ENCODE measurements at places on chromosomes 12 and 14. TPM values are rescaled to one million over a fixed set of nuclear protein-coding genes. Genes with fewer than 3 reads are reported as not detected.

The HHIPL1 gene
- total RNA-seq = 1.7 TPM

The KSR2 gene
- total RNA-seq = 1.8 TPM

The LRRC43 gene
- 10.7 TPM for total RNA-seq

The PTPRB gene
- 71.2 TPM for total RNA-seq

The KRT86 gene
- 1.1 TPM for total RNA-seq

The OR4N5 gene
- not detected for total RNA-seq

The C1R gene
- total RNA-seq = 268 TPM

The SIX4 gene
- 7.1 TPM for total RNA-seq

The HSPB8 gene
- total RNA-seq = 49.1 TPM

The AHNAK2 gene
- 26.6 TPM for total RNA-seq

The TSHR gene
- total RNA-seq = 0.31 TPM

The CATSPERB gene
- 7.4 TPM for total RNA-seq

The AQP6 gene
- total RNA-seq = 0.40 TPM

GRCh38 chr12:118830296-118830695 is 151.0 kb upstream of the SRRM4 start:
- no peaks in the 10 kb centered on the region for H3K4me1 ChIP-seq
- H3K27ac ChIP-seq = no peak overlapping the region

- peak; percentile 49 for DNase-seq
- H3K4me3 ChIP-seq = no peak overlapping the region
- H3K27me3 ChIP-seq = no peaks in the 10 kb centered on the region
- no peak overlapping the region for H3K27ac ChIP-seq
Measured at GRCh38 chr12:88519802-88520435, 60.4 kb downstream of the KITLG start.

GRCh38 chr12:7122811-7123769 is 5.6 kb downstream of the RBP5 start:
- H3K27ac ChIP-seq = peak overlapping the region; percentile 11
- DNase-seq = no peak
- no peaks in the 10 kb centered on the region for H3K36me3 ChIP-seq
- no peak overlapping the region for H3K4me3 ChIP-seq

- no peak overlapping the region for H3K4me3 ChIP-seq
- peaks cover 5% of the 10 kb centered on the region for H3K4me1 ChIP-seq
- H3K36me3 ChIP-seq = peaks cover 2% of the 10 kb centered on the region
- DNase-seq = no peak
- H3K27ac ChIP-seq = no peak overlapping the region
Measured at GRCh38 chr12:111991946-111992345, 21.0 kb downstream of the TMEM116 start.

DNA sequence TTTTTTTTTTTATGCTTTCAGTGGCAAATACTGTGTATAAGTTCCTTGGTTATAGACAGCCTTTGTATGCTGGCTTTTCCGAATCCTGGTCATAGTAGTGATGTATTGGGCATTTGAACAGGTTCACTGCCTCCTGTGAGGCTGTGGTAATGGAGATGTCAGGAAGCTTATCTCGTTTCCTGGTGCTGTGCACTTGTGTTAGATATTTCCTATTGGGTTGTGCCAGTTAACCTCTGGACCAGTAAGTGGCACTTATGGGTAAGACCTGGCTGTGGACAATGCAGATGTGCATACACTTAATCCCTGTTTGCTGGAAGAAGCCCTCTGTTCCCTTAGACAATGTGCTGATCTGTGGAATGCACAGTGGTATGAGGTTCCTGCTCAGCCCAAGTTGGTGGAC is 135.4 kb upstream of the KITLG start:
- no peak for DNase-seq
- no peak overlapping the region for H3K27ac ChIP-seq
- H3K27me3 ChIP-seq = no peaks in the 10 kb centered on the region
- H3K36me3 ChIP-seq = no peaks in the 10 kb centered on the region

GRCh38 chr14:101865288-101865687 is 99.1 kb upstream of the DYNC1H1 start:
- no peaks in the 10 kb centered on the region for H3K4me1 ChIP-seq
- H3K36me3 ChIP-seq = peaks cover 3% of the 10 kb centered on the region
- H3K27me3 ChIP-seq = no peaks in the 10 kb centered on the region
- DNase-seq = no peak

DNA sequence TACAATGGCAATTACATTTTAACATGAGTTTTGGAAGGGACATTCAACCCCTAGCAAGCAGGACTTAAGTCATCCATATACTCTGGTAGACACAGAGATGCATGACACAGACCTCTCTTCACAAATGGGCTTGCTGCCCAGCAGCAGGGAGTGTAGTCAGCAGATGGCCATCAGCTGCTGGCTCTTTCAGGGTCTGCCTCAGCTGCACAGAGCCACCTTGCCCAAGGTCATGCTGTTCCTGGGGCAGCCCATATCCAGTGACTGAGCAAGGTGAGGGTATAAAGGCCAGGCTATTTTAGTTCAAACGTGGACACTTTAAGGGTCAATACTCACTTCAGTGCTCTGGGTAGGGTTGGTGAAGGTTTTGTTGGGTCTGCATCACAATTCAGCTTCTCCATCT is 58.3 kb upstream of the JDP2 start:
- H3K27ac ChIP-seq = no peak overlapping the region
- no peaks in the 10 kb centered on the region for H3K27me3 ChIP-seq
- H3K36me3 ChIP-seq = no peaks in the 10 kb centered on the region
- H3K4me1 ChIP-seq = no peaks in the 10 kb centered on the region
- DNase-seq = peak; percentile 10

DNA sequence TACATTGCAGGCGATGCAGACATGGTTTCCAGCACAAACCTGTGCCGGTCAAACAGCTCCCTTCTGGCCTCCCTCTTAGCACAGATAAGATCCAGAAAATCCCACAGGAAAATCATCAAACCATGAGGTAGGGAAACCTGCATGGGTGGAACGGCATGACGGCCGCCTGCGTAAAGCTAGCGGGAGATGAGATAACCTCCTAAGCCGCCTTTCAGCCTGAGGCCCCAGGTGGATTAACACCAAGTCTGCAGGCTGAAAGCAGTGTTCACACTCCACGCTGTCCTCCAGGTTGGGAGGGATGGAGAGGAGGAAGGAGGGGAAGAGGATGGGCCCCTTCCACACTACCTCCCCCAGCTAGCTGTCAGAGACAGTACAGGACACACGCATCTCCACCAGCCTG is 63.8 kb downstream of the TSPAN11 start:
- H3K36me3 ChIP-seq = no peaks in the 10 kb centered on the region
- H3K4me3 ChIP-seq = no peak overlapping the region
- no peak for DNase-seq
- H3K27me3 ChIP-seq = no peaks in the 10 kb centered on the region

DNA sequence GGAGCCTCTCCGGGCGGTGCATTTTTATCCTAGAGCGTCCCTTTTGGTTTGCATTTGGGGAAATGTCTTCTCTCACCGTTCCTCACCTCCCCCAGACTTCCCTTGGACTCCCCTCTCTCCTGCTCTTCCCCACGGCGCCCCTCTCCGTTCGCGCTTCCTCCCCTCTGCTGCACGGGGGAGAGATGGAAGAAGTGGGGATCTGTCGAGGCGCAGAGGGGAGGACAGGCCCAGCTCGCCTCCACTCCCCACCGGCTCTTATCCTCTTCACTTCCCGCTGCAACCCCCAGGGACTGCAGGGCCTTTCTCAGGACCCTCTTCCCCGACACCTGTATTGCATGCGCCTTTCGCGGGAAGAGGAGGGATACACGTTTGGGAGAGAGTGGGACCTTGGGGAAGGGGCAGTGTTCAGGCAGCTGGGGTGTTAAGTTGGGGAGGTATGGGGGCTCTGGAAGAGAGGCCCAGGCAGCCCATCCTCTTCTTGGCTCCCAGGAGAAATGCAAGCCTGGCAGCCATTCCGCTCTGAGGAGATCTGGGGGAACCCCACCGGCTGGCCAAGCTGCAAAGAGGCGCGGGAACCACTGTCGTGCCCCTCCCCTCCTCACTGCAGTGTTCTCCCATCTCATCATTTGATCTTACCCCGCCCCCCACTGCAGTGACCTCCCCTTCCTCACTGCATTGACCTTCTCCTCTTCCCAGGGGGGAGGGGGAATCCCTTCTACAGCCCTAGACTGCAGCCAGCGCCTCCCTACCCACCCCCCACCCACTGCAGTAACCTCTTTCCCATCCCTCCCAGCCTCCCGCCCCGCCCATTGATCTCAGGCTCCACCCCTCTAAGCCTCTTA is 788 bp downstream of the ENO2 start:
- H3K4me1 ChIP-seq = no peaks in the 10 kb centered on the region
- H3K4me3 ChIP-seq = peak overlapping the region; percentile 52
- H3K36me3 ChIP-seq = no peaks in the 10 kb centered on the region
- H3K27me3 ChIP-seq = no peaks in the 10 kb centered on the region
- peak overlapping the region; percentile 20 for H3K27ac ChIP-seq

DNA sequence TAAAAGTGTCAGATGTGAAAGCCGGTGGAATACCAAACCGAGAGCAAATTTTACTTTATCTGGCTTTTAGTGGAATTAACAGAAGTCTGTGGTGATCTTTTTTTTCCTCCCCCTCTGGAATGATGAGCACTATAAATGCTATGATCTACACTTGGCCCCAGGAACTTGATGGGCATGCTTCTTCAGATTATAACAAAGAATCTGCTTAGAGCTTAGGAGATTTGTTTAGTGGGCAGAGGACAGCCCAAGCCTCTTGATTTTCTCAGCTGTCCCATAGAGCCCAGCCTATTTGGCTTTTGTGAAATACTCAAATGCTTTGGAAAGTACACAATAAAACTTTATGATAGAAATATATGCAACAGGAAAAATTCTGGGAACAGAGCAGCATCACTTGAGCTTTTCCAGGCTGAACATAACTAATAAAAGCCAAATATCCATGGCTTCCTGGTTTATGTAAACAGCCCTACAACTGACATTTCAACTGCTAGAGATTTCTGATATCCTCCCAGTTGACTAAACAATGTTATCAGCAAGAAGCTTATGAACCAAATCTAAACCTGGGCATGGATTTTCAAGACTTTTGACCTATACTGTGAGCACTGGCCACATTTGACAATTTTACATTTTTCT is 149.6 kb downstream of the PLXNC1 start:
- H3K4me3 ChIP-seq = no peak overlapping the region
- H3K4me1 ChIP-seq = no peaks in the 10 kb centered on the region
- no peak for DNase-seq
- no peaks in the 10 kb centered on the region for H3K27me3 ChIP-seq
- H3K36me3 ChIP-seq = peaks cover 22% of the 10 kb centered on the region

DNA sequence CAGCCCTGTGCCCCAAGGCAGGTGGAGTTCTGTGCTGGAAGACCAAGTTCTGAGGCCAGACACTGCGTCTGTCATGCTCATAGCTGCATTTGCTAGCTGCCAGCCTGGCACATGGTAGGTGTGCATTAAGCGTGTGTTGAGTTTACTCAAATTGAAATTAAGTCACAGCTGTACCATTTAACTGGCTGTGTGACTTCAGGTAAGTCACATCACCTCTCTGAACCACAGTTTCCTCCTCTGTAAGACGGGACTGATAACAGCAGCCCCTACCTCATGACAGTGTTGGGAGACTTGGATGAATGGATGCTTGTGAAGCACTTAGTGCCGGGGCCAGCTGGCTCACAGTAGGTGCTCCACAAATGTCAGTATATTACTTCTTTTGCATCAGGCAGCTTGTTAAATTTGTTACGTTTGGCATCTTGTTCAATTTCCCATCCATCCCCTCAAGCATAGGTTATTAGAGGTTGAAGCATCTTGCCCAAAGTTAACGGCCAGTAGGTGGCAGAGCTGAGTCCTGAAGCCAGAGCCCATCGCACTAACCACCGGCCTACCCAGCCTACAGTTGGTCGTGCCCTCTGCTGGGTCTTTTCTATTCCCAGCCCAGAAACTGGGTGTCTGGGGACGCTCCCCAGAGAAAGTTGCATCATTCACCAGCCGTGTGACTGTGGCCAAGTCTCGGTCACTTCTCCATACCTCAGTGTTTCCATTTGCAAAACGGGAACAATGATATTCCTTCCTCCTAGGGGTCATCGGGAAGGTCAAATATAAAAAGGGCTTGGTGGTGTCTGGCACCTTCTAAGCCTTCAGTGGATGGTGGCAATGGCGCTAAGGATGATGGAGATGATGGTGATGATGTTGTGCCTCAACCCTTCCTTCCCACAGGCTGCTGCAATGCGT is 4.5 kb downstream of the DAO start:
- H3K27ac ChIP-seq = no peak overlapping the region
- no peak overlapping the region for H3K4me3 ChIP-seq
- peak; percentile 12 for DNase-seq

- no peaks in the 10 kb centered on the region for H3K4me1 ChIP-seq
- H3K27ac ChIP-seq = no peak overlapping the region
- H3K27me3 ChIP-seq = no peaks in the 10 kb centered on the region
- H3K36me3 ChIP-seq = no peaks in the 10 kb centered on the region
Measured at GRCh38 chr12:123001464-123001863, 21.0 kb downstream of the ARL6IP4 start.

GRCh38 chr12:40726366-40726765 is 34.1 kb downstream of the CNTN1 start:
- H3K4me3 ChIP-seq = no peak overlapping the region
- no peaks in the 10 kb centered on the region for H3K4me1 ChIP-seq
- H3K27me3 ChIP-seq = no peaks in the 10 kb centered on the region
- no peak overlapping the region for H3K27ac ChIP-seq
- no peak for DNase-seq

- no peak for DNase-seq
- no peaks in the 10 kb centered on the region for H3K36me3 ChIP-seq
- H3K27me3 ChIP-seq = no peaks in the 10 kb centered on the region
- H3K4me3 ChIP-seq = no peak overlapping the region
- H3K4me1 ChIP-seq = no peaks in the 10 kb centered on the region
- H3K27ac ChIP-seq = no peak overlapping the region
Measured at GRCh38 chr12:116441292-116441691, 117.9 kb upstream of the MAP1LC3B2 start.

All from lung (tissue), 17 donors.